HFFc6 (cell line): ENCODE measurements at places on chromosomes 11 and 22.

GRCh38 chr11:68090706-68091105 lies 30.5 kb downstream of the CHKA start:
- no peak for DNase-seq

- DNase-seq: no peak
Observed at GRCh38 chr22:25757686-25758085, 15.7 kb downstream of the MYO18B start.

- DNase-seq: no peak
Observed at GRCh38 chr11:69642913-69643632, 2.1 kb downstream of the CCND1 start.

DNA sequence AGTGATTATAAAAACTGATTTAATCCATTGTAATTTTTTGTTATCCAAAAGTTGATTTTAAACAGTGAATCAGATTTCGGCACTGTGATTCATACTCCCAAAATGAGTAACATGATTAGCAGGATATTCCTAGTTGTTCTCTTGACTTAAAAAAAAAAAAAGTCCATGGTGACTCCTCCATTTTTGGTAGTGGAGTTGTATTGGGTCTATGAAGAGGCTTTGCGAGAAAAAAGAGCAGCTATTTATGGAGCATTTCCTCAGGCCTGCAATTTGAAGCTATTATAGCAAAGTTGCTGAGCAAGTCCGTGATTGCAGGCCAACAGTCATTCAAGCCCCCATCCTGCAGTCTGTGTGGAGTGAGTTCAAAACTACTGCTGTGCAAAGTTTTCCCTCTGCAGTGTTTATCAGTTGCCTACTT lies 28.8 kb downstream of the YAP1 start:
- DNase-seq: peak; percentile 81

DNA sequence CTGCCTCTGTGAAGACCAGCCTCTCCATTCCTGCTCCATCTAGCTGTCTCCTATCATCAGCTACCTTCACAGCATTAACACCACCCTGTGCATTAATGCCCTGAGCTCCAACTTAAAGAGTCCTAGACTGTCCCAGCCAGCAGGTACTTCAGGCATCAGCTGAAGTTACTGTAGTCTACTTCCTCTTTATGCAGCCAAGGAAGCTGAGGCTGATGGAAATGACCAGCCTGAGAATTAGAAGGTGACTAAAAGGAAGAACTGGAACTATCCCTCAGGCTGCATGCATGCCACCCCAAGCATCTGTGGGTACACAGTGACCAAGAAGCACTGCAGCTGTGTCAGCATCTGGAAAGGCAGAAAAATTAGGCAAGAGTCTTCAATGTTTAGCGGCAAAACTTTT lies 28.2 kb downstream of the MS4A10 start:
- DNase-seq: no peak

DNA sequence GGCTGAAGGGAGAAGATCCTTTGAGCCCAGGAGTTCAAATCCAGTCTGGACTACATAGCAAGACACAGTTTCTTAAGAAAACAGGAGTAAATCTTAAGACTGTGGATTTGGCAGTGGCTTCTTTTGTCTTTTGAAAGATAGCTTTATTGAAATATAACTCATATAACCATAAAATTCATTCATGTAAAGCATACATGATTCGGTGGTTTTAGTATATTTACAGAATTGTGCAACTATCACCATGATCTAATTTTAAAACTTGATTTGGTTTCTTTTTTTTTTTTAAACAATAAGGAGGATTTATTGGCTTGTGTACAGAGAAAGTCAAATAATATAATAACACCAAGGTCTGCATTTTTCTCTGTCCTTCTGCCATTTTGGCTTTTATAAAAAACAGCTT lies 23.1 kb upstream of the PSMA1 start:
- DNase-seq: no peak

GRCh38 chr11:69744435-69744834 lies 30.7 kb downstream of the FGF4 start:
- DNase-seq: no peak

GRCh38 chr11:86228269-86229038 lies 16.1 kb upstream of the EED start:
- DNase-seq: no peak

DNA sequence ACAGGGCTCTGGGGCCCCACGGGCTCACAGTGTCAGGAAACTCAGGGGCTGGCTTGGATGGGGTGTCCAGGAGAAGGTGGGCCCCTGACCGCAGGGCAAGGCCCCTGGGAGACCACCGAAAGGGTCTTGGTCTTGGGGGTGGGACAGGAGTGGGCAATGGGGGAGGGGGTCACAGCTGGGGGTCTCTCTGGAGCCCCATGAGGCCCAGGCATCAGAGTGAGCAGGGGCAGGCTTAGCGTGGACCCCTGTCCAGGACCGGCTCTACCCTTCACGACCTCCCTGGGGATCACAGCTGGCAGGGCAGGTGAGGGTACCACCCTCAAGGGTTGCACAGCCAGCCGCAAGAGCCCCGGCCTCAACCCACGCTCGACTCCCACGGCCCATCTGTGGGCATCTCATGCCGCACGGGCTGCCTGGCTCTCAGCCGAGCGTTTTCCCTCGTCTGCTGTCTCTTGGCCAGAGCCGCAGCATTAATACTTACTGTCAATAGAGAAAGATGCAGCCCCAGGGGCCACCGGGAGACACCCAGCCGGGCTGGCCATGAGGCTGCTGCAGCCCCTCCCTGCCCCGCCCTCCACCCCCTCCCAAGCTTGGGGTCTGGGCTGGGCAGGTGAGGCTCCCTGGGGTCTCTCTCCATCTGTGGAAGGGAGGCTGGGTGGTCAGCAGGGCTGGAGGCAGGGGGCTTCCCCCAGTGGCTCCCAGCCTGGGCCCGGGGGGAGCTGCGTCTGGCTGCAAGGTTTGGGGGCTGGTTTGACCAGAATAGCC lies 662 bp downstream of the MUC5B start:
- no peak for DNase-seq

DNA sequence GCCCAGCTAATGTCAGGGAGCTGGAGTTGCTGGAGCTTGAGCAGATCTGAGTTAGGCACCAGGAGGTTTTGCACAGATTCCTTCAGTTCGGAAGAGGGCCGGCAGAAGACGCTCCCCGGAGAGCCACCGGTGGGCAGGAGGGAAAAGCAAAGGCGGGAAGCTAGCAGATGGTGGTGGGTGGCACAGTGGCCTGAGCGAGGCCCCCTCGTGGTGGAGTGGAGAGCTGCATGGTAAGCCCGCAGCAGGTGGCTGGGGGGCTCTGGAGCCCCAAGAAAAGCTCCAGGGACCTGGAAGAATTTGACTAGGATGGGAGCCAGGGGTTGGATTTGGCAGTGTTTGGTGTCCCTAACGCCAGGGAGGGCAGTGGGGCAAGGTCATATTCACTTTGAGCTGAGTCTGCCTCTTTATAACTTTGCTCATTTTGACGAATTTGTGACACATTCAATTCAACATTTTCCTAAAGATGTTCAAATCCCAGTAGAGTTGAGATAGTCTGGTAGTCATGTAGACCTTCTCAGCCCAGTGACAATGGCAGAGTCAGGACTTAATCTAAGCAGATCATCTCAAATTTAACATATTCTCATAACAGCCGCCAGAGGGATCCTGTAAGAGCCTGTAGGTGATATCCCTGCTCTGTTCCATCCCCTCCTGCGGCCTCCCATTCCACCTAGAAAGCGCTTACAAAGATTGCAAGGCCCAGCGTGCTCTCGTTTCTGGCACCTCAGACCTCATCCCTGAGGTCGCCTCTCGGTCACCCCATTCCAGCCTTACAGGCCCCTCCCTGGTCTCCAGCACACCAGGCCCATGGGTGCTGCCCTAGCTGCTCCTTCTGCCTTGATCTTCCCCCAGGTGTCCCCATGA lies 57.9 kb downstream of the TRIM29 start:
- peak; percentile 11 for DNase-seq

DNA sequence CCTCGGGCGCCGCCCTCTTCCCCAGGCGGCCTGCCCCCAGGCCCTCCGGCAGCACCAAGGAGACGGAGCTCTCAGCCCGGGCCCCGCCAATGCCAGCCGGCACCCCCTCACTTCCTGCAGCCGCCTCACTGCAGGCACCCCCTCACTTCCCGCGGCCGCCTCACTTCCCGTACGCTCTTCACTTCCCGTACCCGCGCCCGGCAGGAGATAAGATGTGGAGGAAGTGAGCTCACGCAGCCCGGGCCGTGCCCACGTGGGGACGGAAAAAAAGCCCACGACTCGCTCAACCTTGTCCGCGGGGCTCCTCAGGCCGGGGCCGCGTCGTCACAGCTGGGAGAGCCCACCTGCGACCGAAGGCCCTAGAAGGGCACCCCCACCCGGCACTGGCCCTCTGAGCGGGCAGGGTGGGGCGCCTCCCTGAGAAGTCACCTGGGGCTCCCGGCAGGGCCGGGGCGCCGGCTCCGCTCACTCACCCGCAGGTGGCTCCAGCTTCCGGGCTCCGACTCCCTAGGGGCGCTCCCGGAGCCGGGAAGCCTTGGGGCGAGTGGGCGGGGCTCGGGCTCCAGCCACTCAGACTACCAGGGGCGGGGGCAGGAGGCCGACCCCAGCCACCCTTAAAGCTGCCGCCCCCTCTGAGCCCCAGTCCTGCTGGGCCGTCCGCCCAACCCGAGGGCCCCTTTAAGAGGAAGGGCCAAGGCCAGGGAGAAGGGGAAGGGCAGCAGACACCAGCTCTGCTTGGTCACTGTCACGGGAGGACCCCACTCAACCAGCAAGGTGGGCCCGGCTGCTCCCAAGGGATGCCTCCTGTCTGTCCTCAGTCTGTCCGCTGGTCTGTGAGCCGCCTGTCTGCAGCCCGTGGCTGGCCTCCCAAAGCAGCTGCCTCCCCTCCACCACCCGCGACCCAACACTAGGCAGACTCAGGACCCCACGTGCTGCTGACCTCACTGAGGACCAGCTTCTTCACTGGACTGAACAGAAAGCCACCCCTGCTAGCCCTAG lies 31.4 kb downstream of the PISD start:
- peak; percentile 67 for DNase-seq

- no peak for DNase-seq
Observed at GRCh38 chr11:95182397-95182796, 48.6 kb downstream of the SESN3 start.

DNA sequence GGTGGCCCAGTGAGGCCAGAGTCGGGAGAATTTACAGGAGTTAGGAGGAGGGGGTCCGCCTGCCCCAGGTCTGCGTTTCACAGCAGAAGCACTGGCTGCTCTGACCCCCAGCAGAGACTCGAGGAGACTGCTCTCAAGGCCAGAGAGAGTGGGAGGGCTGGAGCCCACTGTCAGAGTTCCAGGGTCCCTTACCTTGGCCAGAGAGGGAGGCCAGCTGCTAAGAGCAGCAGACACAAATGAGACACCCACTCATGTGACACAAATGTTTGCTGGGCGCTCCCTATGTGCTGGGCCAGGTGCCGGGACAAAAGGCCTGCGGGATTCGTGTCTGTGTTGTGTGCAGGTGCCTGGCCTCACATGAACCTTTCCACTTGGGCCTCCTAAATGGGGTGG lies 2.8 kb upstream of the TNFRSF13C start:
- no peak for DNase-seq

DNA sequence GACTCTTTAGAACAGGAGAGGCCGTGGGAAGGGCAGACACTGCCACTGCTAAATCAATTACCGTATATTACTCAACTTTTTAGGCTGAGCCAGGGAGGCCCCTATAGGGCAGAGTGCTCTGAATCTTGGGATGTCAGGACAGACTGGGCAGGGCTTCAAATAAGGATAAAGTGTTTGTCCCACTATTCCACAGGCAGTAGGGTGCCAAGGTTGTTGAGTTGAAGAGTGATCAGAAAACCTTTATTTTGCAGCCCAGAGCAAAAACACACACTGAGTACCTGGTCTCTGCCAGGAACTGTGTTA lies 1.6 kb upstream of the B4GAT1 start:
- DNase-seq: no peak

DNA sequence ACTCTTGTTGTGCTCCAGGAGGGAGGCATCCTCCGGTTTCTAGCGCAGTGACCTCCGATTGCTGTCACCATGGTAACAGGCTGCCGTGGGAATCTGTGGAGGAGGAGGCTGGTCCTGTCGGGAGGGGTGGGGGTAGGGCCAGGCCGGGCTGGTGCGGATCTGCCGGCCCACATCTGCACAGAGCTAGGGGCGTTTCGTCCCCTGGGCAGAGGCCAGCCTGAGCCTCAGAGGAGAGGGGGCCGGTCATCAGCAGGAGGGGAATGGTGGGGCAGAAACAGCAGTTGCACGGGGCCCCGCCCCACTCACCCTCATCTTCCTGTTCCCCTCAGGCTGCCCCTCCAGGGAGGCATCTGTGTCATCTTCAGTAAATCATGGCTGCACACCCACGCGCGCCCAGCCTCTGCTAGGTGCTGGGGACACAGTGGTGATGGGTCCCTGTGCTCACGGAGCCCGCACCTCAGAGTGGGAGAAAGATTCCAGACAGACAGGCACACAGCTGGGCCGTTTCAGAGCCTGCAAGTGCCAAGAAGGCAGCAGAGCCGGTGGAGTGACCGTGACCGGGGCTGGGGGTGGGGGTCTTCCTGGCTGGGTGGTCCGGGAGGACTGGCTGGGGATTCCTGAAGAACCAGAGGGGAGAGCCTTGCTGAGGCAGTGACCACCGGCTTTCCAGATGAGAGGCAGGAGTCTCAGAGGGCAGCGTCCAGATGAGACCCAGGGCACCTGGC lies 120.5 kb downstream of the CACNA1I start:
- DNase-seq: no peak

DNA sequence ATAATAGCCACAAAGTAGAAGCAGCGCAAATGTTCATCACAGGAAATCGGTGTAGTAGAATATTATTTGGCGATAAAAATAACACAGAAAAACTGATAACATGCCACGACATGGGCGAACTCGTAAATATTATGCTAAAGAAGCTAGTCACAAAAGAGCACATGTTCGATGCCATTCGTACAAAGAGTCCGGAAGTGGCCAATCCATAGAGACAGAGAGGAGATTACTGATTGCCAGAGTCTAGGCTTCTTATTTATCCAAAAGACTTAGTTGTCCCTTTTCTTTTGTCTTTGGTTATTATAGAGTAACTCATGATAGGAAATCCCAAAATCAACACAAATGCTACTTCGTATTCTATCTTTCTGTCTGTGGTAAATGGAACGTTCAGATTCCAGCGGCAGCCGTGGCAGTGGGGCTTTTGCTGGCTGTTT lies 56.5 kb downstream of the MED15 start:
- DNase-seq: no peak

DNA sequence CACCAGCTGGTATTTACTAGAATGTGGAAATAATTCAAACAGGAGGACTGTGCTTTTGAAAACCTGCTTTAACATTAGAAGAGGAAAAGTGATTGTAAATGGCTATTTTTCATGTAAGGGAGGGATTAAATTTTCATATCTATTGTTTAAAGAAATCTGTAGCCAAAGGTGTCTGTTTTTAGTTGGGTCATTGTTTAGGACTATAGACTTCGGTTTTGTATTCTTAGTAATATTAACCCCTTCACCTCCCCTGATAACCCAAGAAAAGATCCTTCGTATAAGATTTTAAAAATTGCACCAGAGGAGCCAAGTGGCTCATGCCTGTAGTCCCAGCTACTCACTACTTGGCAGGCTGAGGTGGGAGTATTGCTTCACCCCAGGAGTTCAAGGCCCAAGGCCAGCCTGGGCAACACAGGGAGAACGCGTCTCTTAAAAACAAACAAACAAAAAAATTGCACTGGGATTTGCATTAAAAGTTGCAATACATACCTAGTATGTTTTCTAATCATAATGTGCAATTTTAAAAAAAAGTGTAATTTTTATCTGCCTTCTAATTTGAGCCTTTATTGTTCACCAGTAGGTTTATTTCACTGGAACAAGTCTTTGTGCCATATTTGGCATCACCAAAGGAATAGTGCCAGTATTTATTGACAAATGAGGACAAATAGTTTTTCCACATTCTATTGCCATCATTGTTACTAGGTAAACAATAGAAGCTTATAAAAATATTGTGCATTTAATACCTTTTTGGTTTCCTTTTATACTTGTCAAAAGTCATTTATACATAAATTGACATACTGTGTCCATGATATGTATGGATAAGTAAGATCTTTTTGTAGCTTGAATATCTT lies 34.3 kb downstream of the MTMR3 start:
- no peak for DNase-seq

- no peak for DNase-seq
Observed at GRCh38 chr11:13104619-13105236, 95.6 kb downstream of the RASSF10 start.
